Activated CD4-positive, alpha-beta T cell treated with anti-CD3 and anti-CD28 coated beads, Interleukin-2, Interleukin-6, amounts not matched to agents 100 ng/mL and 50 ng/mL, durations not matched to agents 16 hours and 8 hours (primary cell): ENCODE measurements at places on chromosomes 4 and X.

GRCh38 chr4:136900696-136901095 is 631.6 kb downstream of the PCDH18 start:
- no peak for DNase-seq

- no peak for DNase-seq
Observed at GRCh38 chr4:137587796-137588195, 55.5 kb upstream of the PCDH18 start.

GRCh38 chr4:136741468-136741867 is 790.8 kb downstream of the PCDH18 start:
- no peak for DNase-seq

- DNase-seq, result no peak
Observed at GRCh38 chr4:137997496-137997895, 244.7 kb downstream of the SLC7A11 start.

DNA sequence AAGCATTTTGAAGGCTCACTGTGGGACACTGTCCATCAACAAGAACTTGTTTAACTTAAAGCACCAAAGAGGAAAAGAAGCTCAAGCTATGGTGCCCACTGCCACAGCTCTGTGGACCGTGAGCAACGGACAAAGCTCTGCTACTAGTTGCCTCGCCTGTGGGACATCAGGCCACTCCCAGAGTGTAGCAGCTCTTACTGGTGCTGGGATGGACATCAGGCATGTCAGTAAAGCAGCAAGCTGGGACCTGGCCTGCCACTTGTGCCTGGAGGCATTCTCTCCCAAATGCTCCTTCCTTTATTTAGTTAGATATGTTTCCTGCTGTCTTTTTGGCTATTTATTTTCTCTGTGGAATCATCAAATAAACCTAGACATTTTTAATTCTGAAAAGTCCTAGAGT is 46.7 kb downstream of the TMEM154 start:
- no peak for DNase-seq

DNA sequence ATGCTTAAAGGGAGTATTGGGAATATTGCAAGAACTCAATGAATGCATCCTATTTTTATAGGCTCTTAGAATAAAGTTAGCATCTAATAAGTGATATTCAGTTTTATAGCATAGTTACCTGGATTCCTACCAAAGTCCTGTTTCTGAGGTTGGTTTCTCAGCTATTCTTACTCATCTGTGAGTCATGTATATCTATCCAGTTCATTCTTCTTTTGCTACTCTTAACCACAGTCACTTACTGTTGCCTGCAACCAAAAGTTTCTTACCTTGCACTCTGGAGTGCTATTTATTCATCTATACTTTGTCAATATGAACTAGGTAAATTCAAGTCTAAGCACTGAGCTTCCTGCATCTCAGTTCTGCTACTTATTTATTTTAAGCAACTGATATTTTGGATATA is 322.5 kb downstream of the HS3ST1 start:
- DNase-seq, result no peak

GRCh38 chr4:82785611-82786400 is 12.8 kb downstream of the SCD5 start:
- DNase-seq, result no peak
